ENCODE measurements at places on chromosomes 16 and 17.

DNA sequence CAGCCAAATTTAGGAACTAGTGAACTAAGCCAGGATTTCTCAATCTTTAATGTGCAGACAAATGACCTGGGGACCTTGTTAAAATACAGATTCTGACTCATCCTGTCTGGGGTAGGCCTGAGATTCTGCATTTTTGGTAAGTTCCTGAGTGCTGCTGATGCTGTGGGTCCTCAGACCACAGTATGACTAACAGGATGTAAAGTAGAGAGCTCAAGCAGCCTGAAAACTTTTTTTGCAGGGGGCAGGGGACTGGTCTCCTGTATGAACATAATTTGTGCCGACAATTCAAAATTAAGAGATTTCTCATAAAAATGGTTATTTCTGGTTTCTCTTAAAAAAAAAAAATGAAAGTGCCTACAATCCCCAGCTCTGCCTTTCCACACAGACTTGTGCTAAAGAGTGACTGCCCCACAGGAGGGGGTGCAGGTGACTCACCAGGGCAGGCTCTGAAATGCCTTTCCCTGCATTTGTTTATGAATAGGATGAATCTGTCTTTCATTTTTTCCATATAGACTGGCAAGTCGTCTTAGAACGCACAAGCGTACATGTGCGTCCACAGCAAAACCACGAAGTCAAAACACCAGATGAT is 271.5 kb downstream of the PHKB start:
- DNase-seq = peak; percentile 51

DNA sequence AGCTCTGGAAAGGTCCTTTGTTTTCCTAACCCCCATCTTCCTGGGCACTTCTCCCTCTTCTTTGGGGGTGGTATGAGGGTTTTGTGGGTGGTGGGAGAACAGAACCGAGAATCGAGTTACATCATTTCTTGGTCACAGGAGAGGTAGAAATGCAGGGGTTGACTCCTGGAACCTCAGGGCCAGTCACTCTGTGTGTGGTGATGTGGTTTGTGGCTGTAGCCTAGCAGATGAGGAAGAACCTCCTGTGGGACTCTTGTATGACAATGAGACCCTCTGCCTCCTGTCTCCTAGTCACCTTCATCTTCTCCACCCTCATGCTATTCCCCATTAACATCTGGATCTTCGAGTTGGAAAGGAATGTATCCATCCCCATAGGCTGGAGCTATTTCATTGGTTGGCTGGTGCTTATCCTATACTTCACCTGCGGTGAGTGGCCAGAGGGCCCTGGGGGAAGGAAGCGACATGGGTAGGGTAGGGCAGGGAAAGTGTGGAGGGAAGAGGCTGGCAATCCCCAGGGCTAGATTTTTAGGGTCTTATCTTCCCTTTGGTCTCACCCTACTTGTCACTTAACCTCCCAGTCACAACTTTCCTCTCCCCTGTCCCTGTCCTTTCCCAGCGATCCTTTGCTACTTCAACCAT is 5.5 kb downstream of the ODF4 start:
- no peak for DNase-seq

DNA sequence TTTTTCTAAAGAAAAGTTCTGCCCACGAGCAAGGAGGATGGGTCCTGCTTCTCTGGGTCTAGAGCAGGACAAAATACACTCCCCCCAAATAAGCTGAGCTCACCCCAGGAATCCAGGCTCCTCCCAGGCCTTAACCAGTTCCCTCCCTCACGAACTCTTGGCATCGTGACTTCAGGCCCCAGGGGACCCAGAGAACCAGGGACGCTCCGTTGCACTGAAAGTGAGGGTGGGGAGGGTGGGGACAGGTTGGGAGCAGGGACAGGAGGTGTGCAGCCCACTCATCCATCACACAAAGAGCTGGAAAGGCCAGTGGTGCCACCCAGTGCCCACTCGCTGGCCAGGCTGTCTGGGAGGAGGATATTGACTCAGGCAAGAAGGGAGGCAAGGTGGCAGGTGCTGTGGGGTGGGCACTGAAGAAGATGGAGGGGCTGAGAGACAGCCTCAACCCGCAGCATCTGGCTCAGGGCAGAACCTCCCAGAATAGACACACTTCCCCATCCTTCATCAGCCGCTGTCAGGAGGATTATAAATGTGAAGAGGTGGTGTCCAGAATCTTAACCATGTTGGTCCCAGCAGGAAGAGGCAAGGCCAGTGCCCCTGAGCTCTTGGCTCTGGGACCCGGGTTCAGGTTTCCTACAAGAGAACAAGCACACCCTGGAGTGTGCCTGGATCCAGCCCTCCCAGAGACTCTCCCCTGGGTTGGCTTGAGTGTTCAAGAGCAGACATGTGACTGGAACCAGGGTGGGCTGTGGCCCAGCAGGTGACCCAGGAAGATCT is 67.9 kb upstream of the RPL38 start:
- no peak for DNase-seq

DNA sequence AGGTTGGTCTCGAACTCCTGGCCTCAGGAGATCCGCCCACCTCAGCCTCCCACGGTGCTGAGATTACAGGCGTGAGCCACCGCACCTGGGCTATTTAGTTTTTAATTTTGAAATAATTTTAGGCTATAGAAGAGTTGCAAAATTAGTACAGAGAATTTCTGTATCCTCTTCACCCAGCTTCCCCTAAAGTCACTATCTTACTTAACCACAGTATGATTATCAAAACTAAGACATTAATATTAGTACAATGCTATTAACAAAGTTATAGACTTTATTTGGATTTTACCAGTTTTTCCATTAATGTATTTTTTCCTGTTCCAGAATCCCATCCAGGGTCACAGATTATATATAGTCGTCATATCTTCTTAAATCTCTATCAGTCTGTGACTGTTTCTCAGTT is 62.6 kb downstream of the CLEC19A start:
- DNase-seq = no peak

- no peak for DNase-seq
Measured at GRCh38 chr17:82923366-82924113, 83.7 kb upstream of the ZNF750 start.

GRCh38 chr16:10997485-10997884 is 53.1 kb downstream of the CLEC16A start:
- DNase-seq = no peak

- peak; percentile 53 for DNase-seq
Measured at GRCh38 chr16:81076566-81077075, 417 bp downstream of the C16orf46 start.

DNA sequence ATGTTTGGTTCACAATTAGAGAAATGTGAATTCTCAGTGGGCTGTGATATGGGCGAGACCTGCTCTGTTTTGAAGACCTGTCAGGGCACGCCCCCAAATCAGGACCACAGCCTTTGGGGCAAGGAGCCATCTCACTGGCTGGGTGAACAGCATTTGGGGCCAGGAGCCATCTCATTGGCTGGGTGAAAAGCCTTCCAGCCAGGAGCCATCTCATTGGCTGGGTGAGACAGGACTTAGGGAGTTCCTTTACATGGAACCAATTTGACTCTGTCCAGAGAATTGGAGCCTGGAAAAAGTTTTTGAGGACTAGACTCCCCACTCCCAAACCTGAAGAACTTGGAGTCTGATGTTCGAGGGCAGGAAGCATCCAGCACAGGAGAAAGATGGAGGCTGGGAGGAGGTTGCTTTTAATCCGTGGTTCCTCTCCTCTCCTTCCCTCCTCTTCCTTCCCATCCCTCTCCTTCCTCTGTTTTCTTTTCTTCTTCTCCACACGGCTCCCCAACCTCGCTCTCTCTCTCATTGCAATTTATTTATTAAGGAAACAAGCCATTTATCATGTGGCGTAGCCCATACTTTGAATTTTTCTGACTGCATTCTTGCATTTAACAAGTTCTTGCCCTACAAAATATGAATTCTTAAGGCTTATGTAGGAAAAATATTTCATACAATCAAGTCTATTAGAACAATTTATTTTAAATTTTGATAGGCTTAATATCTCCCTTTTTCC is 19.7 kb downstream of the FOXL1 start:
- DNase-seq = no peak

DNA sequence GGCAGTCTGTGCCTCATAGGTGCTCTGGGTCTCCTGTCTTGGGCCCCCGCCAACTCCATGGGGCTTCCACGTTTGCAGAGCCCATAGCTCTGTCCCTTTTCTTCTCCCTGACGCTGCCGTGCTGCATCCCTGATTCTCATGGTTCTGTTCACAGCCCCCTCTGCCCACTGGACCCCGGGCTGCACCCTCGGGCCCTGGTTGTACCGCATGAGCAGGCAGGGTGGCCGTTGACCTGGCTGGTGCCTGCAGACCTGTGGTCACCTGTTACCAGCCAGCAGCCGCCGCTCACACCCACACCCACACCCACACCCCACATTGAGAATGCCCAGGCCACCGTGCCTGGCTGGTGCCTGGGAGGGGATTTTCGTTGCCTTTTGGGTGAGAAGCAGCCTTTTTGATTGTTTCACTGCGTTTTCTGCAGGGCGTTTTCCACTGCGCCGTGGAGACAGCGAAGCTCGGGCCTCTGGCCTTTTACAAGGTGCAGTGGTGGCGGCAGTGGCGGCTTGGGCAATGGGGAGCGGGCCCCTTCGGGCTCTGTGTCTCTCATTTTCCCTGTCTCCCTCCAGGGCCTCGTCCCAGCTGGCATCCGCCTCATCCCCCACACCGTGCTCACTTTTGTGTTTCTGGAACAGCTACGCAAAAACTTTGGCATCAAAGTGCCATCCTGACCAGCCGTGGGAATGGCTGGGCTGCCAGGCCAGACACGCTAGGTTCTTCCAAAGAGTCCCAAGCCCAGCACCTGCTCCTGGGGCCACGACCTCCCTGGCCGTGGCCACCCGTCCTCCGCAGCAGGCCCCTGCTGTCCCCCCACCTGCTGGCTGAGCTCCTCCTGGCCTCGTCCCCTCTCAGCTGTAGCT is 7.6 kb downstream of the SLC25A10 start:
- DNase-seq = no peak

DNA sequence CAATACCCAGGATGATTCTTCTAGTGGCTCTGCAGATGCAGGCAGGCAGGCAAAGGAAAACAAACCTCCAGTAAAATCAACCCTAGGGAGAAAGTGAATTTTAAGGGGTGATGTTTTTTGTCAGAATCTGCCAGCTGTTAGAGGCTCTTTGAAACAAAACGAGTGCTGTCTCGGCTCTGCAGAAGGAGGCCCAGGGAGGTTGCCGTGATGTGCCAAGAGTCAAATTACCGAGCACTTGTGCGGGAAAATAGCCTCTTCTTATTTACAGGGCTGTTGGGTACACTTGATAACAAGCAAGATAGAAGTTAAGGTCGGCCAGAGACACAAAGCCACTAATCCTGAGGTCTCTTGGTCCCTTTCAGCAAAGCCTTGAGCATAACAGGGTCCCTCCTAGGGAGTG is 68.9 kb upstream of the EEF2KMT start:
- DNase-seq = no peak

GRCh38 chr16:11051879-11052808 is 107.8 kb downstream of the CLEC16A start:
- no peak for DNase-seq

DNA sequence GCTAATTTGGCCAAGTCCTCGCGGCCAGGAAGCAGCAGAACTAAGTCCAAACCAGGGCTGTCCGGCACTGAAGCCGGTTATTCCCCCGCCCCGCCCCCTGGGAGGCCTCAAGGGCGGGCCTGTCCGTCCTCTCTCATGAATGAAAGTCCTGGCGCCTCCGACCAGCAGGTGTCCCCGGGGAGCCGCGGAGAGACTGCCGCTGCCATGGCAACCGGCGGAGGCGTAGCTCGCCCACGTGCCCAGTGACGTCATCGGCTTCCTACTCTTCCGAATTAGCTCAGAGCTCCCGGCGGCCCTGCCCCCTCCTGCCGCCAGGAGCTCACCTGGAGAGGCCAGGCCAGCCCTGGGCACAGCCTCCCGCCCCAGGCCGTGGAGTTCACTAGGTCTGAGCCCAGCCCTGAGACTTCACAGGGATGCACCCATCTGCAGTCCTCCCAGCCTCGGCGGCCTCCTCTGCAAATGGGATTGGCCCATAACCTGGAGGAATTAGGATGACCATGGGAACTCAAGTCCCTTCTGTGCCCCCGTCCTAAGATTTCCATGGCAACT is 1.3 kb downstream of the SPATA2L start:
- DNase-seq = peak; percentile 100

GRCh38 chr17:44719444-44719843 is 11.0 kb downstream of the DBF4B start:
- DNase-seq = no peak

- no peak for DNase-seq
Measured at GRCh38 chr17:82232876-82233785, 4.3 kb downstream of the SLC16A3 start.

DNA sequence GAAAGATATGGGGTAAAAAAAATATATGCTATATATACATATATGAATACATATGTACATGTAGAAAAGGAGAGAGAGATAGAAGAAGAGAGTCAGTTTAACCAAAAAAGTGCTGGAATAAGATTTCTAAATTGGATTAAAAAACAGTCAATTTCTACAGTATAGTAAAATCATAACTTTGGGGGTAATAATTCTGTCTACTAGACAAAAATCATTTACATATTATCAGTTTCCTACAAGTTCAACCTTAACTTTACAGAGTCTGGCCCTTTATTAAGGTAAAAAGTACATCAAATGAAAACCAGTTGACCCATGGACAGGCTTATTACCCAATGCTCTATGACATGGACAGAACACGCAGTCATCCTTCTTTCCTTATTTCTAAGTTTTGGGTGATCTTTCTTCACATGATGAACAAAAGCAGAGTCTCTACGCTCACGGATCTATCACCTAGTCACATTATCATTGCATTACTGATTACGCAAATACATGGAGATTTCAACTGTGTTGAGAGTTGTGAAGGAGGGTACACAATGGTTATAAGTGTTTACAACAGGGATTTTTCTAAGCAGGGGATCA is 63.9 kb upstream of the SMIM36 start:
- DNase-seq = no peak

GRCh38 chr16:80552277-80552676 is 11.5 kb downstream of the DYNLRB2 start:
- DNase-seq = no peak

DNA sequence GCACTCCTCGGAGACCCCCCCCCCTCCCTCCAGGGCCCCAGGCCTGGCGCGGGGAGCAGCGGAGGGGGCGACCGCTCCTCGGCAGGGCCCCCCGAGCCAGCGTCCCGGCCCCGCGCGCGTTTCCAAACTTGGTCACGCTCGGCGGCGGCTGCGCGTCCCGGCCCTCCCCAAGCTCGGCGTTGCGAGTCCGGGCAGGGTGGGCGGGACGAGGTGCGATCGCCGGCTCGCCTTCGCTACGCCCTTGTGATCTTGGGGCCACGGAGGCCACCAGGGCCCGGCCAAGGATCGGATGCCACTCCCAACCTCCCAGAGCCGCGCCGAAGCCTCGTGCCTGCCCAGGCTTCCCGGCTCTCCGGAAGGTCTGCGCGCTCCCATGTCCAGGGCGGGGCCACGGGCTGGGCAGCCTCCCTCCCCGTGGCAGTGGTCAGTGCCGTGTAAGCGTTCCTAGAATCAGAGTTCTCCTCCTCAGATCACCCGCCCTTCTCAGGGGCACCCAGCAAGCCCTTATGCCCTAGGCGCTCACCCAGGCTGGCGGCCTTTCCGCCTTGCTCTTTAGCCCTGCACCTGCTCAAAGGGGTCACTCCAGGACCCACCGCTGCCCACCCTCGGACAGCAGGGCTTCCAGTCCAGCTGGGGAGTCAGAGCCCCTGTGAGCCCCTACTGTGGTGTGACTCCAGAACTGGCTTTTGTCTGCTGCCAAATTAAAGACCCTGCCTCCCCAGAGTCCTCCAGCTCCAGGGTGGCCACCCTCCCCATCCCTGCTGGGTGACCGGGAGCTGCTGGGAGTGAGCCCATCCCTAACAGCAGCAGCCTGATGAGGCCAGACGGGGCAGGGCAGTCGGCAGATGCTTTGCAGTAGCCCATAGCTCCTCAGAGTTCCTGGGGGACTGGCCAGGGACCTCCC is 12.2 kb upstream of the MRPS23 start:
- no peak for DNase-seq
